ENCODE measurements at places on chromosomes 2 and 18.

DNA sequence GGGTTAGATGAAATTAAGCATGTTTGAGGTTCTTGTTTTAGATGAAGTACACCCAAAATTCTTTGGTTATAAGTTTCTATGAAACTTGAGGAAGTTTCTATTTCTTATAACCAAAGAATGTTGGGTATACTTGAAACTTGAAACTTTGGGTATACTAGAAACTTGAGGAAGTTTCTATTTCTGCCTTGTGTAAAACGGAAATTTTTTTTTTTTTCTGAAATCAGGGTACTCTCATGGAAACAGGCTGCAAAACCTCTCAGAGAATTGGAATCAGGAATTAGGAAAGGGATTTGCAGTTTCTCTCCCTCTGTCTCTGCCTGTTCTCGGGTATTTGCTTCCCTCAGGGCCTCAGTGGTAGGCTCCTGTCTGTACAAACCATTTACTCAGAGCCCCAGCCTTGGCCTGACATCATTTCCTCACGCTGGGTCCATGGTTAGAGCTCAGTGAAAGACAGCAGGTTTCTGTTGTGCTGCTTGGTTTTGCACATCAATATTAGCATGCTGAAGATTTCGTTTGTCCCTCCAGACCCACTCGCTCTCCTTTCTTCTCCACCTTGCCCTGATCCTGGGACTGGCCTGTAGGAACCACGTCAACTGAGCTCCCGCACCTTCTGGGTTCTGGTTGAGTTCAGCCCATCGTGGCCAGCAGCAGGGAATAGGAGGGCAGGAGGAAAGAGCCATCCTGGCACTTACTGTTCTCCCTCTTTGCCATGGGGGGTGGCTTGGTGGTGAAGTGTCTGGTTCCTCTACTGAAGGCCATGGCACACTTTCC is 106.4 kb downstream of the POLR1A start:
- no peak for DNase-seq

- DNase-seq = no peak
Observed at GRCh38 chr2:129296806-129297205, 682.7 kb upstream of the RAB6C start.

GRCh38 chr2:11563784-11564666 is 30.2 kb downstream of the GREB1 start:
- DNase-seq = no peak

DNA sequence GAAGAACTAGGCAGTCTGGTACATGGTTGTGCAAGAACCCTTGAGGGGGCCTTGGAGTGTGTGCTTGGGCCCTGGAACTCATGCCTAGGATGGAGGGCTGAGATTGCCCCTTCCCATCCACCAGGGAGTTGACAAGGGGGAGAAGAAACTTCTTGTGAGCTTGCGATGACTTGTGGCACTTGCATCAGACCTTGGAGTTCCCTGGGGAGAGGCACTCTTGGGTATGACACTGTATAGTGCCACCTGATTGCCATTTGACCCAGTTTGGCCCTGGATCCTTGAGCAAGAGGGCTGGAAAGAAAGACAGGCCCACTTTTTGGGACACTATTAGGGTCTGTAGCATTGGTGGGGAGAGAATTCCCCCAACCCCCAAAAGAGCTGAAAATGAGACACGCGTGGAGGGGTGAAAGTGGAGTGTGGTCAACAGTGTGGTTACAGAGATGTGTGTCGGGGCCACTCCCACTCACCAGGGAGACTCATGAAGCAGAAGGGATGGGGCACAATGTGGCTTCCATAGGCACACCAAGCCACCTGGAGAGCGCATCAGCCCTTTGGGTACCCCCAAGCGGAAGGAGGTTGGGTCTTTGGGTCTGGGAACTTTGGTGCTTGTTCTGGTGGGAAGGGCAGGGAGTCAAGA is 101.3 kb downstream of the MSH2 start:
- DNase-seq = no peak

GRCh38 chr2:190060626-190061025 is 1.9 kb downstream of the MSTN start:
- DNase-seq = no peak

DNA sequence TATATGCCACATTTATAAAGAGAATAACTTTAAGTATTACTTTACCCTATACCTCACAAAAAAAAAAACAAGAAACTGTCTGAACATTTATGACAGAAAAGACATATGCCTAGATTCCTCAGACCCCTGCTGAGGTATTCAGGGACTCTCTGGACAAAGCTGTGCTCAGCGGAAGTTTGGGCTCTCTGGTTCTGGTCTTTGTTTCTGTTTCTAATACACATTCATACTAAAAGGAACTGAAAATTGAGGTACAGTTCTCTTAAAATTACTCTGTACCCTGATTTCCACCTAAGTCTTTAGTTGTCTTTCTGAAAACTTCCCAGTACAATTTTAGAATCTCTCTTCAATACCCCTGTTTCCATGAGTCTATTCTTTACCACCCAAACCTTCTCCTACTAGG is 160.3 kb downstream of the IKZF2 start:
- no peak for DNase-seq

GRCh38 chr2:24774373-24774772 is 18.8 kb downstream of the PTRHD1 start:
- no peak for DNase-seq

- DNase-seq = no peak
Observed at GRCh38 chr2:194289712-194290346, 1367.2 kb upstream of the SLC39A10 start.

GRCh38 chr2:44778221-44778654 is 163.3 kb upstream of the SIX3 start:
- DNase-seq = peak; percentile 27

DNA sequence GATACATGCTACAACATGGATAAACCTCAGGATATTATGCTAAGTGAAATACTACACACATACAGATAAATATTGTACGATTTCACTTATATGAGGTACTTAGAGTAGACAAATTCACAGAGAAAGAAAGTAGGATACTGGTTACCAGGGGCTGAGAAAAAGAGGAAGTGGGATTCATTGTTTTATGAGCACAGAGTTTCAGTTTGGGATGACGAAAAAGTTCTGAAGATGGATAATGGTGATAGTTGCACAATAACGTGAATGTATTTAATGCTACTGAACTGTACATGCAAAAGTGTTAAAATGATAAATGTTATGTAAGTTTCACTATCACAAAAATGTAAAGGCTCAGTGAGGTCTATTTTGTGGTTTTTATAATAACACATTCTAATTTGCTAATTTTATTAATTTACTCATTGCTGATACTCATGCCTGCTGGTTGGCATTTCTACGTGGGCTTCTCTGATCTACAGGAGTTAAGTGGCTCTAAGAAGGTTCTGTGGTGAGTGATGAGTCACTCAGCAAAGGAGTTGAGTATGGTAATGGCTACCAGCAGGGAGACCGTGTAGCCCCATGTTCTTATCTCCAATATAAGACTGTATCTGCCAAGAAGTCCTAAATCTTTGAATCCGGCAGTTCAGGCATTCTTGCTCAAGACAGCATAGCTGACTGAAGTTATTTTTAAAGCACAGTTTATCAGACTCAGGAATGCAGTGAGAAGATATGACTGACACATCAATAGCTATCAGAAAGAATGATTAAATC is 41.1 kb downstream of the UPP2 start:
- DNase-seq = no peak

- DNase-seq = no peak
Observed at GRCh38 chr2:119694470-119694844, 15.5 kb downstream of the TMEM177 start.

All from right cardiac atrium (tissue), 5 donors.